Upper lobe of right lung (tissue), 1 donor: ENCODE measurements at places on chromosomes 5 and 9.

DNA sequence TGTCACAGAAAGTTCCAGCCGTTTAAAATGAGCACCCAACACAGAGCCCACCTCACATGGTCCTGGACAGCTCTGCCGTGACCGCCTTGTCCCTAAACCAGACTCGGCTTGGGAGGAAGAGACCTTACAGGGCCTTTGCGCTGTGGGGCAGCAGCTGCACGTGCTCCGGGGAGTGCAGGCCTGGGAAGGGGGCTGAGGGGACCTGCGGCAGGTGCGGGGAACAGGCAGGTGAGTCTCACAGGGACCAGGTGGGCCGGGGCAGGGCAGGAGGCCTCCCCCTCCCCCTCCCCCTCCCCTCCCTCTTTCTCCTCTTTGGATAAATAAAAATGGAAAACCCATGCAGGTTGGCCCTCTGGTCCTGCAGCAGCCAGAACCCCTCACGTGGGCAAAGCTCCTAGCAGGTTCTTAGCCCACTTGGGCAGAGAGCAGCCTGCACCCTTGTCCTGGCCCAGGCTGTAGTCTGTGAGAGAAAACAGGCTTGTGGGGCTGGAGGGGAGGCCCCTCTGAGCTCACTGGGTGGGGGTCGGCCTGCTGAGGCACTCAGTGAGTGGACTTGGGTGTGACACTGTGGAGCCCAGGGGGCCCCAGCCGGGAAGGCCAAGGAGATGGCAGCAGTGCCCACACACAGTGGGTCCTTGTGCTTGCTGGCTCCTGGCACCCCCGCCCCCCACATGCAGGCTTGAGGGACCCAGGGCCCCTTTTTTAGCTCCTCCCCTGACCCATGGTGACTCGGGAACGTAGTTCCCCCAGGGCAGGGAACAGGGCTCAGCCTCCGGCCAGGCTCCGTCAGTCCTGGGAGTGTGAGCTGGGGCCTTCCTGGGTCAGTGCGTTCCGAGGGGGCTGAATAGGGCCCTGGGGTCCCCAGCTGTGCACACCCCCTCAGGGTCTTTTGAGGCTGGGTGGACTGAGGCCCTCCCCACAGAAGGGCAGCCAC, 40.0 kb upstream of the CACNA1B start:
- DNase-seq: no peak

DNA sequence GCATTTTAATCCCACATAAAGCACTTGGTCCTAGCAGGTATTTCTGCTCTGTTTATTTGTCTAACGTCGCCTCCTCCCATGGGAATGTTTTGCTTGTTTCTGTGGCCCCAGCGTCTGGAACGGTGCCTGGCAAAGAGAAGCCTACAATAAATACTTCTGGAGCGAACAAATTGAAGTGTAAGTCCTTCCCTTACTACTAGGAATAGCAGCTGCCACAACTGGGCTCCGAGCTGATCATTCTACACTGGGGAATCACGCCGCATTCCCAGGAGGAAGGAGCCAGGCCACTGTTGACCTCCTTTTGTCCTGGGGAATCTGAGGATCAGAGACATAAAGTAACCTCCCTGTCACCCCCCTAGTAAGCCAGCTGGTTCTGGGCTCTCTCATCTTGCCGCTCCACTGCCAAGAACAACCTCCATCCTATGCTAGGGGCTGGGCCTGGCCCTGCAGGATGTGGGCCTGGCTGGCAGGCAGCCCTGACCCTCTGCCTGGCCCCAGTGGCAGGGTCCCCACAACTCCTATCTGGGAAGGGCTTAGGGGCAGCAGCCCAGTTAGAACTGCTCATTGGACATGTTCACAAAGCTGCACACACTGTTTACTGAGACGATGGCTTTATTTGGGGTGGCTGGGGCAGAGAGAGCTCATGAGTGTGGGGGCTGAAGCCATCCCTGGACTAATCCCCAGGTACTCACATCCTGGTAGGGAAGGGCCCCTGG, 82.8 kb downstream of the GTF3C4 start:
- DNase-seq: peak; percentile 66

GRCh38 chr5:39515881-39516280, 91.1 kb upstream of the DAB2 start:
- DNase-seq: no peak

GRCh38 chr5:76641514-76642120, 18.4 kb upstream of the F2RL2 start:
- no peak for DNase-seq

GRCh38 chr5:71873191-71873591, 154.1 kb downstream of the CARTPT start:
- no peak for DNase-seq

GRCh38 chr9:79116041-79116440, 455.7 kb upstream of the TLE4 start:
- no peak for DNase-seq

DNA sequence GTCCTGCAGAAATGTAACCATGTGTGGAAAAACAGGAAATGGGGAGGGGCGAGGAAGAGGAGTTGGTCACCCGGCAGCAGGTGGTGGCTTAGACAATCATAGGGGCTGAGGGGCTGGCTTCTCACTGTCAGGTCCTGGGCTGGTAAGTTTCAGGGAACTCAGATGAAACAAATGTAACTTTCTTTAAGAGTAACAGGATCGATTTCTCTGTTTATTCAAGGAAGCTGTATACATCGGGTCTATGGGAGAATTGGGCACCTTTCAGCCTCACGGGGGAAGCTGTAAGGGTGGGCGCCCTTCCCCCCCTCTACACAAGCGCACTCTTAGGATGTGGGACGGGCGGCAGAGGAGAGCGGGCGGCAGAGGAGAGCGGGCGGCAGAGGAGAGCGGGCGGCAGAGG, 104.3 kb upstream of the SIMC1 start:
- DNase-seq: no peak

DNA sequence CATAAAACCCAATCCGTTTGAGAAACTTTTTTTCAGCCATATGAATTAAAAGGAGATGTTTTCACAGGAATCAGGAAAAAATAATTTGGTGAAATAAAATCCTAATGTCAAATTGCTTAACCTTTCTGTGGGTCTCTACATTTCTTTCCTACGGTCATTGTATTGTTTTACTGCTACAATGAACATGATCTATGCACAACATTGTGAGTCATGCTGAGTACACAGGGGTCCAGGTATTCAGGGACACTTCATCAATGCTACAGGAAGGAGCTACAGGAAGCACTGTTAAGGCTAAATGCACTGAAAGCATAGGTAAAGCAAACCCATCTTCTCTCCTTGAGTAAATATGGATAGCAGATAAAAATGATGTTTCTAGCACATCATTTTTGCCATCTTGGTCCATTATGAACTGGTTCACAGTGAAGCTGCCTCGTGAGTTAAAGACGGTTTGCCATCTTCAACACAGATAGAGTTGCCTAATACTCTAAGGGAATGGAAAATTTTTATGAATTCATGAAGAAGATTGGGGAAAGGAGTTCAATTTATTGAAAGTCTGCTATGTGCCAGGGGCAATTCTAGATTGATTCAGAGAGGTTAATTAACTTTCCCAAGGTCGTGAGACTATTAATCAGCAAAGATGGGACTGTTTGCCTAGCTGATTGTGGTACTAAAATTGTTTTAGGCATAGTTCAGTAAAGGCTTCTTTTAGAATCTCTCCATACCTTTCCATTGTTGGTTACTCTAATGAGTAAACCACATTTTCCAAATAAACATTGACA, 85.5 kb downstream of the DIRAS2 start:
- no peak for DNase-seq

GRCh38 chr5:92801911-92802310, 779.1 kb downstream of the NR2F1-AS1 start:
- DNase-seq: no peak

GRCh38 chr9:106421772-106422171, 441.2 kb upstream of the ZNF462 start:
- DNase-seq: no peak

GRCh38 chr9:84919440-84919839, 249.9 kb downstream of the NTRK2 start:
- no peak for DNase-seq

DNA sequence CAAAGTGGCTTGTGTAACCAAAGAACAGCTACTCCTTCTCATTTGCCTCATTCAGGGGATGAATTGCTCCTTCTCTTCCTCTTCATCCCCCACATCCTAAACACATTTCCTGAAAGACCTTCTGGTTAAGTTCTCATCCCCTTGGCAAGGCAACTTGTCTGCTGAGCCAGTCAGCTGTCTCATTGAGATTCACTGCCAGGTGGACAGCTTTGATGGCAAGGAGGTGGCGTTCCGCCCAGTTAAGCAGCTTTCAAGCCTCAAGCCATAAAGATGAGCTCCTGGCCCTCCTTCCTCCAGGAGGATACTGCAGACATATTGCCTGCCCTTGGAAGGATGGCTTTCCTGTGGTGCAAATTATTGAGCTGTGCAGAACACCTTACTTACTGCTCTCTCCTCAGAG, 448.6 kb upstream of the MPDZ start:
- DNase-seq: no peak

DNA sequence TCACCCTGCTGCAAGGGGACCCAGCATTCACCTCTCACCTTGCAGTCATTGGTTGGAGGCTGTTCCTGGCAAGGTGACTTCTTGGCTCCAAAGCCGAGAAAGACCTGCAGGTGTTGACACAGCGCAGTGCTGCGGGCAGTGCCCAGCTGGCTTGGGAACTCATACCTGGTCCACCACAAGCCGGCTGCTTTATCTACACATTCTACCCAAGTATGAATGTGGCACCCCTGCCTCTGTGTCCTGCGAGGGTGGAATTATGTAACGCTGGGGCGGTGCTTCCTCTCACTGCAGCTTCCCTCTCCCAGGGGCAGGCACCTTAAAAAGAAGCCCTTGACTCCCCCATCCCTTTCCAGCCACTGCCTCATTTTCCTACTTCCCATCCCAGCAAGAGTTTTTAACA, 2.5 kb upstream of the ZMYND19 start:
- peak; percentile 79 for DNase-seq

DNA sequence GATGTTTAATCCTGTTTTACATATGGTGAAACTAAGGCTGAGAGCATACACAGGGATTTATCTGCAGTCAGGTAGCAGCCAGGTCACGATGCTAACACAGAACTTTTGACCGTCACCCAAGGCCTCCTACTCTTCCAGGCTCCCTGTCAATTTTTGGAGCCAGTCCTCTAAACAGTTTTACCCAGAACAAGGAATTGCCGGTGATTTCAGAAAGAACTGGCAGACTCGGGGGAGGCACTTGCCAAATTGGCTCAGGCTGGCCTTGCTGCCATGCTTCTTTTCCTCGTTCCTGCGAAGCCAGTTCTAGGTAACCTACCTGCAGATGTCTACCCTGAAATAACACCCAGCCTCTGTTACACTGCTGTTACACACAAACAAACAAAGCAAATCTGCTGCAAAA, 21.2 kb downstream of the GRIA1 start:
- no peak for DNase-seq
